ENCODE measurements at places on chromosomes 12 and 14.
A peak's percentile ranks its signal among the peaks of the same experiment; 100 is the strongest.

DNA sequence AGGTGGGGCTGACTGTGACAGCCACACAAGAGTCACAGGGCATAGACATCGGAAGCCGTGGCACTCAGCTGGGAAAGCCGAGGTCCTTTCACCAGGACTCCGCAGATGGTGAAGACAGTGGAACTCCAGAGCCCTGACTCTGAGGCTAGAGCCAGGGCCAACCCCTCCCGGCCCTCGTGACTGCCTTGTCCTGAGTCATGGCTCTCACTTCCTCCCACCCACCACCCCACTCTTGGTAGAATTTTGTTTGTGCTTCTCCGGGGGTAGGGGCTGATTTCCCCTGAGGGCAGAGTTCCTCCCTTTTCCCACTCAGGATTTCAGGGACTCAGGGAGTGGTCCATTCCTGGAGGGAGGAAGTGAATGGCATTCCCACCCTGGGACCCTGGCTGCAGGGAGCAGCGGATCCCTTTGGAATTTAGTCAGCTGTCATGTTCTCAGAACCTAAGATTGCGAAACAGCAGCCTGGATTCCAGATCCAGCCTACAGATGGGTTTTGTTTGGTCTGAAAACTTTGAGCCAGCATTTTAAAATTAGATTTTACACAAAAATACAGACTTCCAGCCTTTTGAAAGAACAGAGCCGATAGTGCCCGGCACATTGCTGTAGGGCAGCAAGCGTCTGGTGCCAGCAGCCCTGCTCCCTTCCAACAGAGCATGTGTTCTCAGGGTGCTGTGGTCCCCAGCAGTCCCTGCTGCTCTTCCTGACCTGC, 50.7 kb downstream of the TPCN1 start:
- DNase-seq: no peak

DNA sequence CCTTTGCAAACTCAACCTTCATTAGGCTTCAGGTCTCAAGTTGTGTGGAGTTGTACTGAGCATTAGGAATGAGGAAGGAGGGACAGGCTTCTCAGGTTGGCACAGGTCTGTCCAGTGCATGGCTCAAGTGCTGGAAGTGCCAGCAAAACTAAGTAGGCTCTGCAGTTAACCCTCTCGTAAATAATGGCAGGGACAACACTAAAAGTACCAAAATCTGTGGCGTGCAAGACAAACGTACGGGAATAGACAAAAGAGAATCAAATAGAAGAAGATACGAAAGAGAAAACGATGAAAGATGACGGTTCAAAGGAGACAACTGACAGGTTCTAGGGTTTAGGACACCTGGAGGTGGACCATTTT, 612 bp downstream of the TRAPPC6B start:
- no peak for DNase-seq

DNA sequence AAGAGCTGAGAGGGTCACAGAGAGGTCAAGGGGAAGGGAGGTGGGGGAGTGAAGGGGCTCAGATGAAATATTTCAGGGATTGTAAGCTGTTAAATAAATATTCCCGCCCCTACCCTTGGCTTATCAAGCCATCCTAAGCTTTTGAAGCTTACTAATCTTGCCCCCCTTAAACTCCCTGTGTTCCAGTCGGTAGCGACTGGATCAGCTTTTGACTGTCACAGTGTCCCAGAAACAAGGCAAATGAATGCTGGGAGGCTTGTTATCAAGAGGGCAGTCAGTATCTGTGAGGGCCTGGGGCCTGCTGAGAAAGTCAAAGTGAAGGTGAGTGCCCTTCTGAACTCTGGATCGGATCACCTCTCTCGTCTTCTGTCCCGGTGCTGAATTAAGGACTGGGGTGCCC, 128.1 kb downstream of the DACT1 start:
- no peak for DNase-seq

GRCh38 chr14:76644855-76645518, 116.3 kb upstream of the VASH1 start:
- DNase-seq: peak; percentile 61

- no peak for DNase-seq
Measured at GRCh38 chr12:40225337-40225983, 663 bp downstream of the LRRK2 start.

GRCh38 chr12:126591533-126591932, 1526.3 kb downstream of the AACS start:
- DNase-seq: no peak

DNA sequence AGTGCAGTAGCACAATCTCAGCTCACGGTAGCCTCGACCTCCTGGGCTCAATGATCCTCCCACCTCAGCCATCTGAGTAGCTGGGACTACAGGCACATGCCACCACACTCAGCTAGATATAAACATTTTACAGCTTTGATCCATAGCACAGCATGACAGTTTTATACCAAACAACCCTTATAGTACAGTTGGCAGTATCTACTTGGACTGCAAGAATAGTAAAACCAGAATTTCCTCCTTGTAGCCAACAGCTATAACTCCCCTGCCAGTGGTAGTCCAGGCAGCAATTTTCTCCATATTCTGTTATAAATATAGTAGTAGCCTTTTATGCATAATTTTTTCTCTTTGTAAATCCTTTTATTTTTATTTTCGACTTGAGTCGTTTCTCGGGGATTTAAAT, 317.0 kb downstream of the FUT8 start:
- DNase-seq: no peak

DNA sequence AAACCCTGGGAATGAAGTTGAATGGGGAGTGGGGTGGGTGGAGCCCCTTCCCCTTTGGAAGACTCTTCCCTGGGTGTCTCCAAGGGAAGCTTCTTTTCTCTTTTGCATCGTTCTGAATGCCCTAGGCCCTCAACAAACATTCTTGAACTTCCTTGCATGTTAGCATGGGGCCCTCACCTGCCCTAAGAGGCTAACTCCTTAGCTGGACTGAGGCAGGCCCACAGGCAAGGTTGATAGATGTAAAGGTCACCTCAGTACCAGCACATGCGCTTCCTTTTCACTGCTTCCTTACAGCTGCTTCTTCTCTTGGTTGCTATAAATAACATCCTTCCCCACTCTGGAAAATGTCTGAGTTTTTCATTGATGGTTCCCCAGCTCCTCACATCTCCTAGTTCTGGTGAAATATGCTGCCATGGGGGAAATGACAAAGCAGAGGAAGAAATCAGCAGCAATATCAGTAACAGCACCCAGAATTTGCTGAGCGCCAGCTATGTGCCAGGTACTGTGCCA, 160.6 kb upstream of the FRMD6 start:
- no peak for DNase-seq

DNA sequence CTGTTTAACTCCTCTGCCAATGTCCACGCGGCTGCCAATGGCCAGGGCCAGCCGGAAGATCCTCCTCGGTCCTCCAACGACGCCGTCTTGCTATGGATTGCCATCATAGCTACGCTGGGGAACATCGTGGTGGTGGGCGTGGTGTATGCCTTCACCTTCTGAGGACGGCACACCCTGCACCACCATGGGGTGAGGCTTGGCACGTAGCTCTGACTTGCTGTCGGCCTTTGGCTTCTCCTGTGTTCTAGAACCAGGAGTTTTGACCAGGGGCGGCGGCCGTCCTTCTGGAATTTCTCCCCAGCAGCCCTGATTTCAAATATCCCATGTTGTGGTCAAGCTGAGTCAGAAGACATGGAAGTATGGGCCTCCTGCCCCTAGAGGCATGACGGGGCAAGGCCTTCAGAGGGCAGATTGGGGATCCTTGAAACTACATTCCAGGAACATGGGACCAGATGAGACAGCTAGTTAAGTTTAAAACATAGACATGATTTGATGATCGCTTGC, 47.5 kb downstream of the C14orf132 start:
- no peak for DNase-seq

DNA sequence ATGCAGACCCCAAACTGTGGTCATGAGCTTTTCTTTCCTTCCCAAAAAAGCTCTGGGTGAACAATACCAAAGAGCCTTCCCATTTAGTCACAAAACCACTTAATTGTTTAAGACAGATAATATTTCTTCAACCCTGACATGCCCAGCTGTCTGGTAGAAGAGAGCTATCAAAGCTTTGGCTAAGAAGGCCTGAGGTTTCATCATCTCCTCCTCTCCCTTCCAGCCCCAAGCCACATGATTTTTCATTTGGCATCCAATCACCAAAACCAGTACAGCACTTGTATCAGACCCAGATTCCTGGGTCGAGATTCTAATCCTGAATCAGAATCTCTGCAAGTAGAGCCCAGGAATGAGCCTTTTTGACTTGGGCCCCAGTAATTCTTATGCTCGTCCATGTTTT, 199.6 kb upstream of the TMEM260 start:
- no peak for DNase-seq

- no peak for DNase-seq
Measured at GRCh38 chr12:119288576-119288975, 46.0 kb upstream of the CCDC60 start.

DNA sequence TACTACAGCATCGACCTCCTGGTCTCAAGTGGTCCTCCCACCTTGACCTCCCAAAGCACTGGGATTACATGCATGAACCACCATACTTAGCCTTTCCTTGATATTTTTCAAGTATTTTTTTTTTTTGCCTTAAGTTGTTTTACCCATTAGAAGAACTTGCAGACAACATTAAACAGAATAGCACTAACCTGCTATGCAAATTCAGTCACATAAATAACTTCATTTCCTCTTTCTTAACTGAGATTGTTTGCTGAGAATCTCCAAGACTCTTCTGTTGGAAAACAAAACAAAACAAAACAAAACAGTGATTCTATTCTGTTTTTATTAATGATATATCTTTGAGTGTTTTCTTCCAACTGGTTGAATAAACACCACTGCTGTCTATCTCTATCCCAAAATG, 115.9 kb upstream of the IFNG-AS1 start:
- DNase-seq: no peak

- no peak for DNase-seq
Measured at GRCh38 chr14:105856676-105857219, 330.4 kb downstream of the TMEM121 start.

- no peak for DNase-seq
Measured at GRCh38 chr12:114274131-114274530, 131.8 kb downstream of the TBX5 start.

DNA sequence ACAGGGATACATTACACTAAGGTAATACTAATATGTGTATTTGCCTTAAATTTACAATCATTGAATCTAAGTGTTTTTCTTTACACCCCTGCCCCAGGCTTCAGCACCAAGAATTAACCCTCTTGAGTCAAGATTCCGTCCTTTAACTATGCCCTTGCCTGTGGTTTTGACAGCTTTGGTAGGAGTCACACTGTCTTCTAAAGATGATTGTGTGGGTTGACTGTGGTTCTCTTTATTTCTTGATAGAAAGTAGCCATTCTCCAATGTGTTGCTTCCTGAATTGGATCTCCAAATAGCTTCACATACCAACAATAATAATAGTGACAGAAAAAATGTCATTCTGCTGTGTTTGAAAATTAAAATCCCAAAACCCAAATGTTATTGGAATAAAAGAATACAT, 3.6 kb downstream of the CLEC7A start:
- DNase-seq: no peak

- DNase-seq: peak; percentile 38
Measured at GRCh38 chr12:119115296-119115905, 63.3 kb upstream of the HSPB8 start.

GRCh38 chr12:65015850-65016249, 105.3 kb downstream of the WIF1 start:
- no peak for DNase-seq

DNA sequence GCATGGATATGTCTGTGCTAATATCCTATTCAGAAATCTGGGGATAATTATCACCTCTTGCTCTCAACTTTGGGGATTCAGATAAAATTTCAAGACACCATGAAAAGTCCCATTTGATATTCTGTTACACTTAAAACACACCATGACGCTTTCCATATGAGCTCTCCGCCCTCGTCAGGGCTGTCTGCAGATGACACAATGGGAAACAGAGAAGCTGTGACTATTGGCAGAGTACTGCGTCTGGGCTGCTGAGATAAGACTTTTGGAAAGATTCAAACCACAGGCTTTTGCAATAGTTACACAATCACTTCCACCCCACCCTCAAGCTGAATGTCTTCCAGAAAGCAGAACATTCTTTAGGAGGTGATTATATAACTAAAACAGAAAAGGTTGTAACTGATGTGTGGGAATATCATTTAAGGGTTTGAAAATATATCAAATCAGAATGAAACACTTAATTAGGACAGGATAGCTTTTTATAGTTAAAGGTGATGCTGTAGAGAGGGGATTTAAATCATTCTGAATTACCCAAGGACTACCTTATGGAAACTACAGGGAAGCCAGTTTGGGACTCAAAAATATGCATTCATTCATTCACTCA, 75.3 kb upstream of the TMPO start:
- no peak for DNase-seq

DNA sequence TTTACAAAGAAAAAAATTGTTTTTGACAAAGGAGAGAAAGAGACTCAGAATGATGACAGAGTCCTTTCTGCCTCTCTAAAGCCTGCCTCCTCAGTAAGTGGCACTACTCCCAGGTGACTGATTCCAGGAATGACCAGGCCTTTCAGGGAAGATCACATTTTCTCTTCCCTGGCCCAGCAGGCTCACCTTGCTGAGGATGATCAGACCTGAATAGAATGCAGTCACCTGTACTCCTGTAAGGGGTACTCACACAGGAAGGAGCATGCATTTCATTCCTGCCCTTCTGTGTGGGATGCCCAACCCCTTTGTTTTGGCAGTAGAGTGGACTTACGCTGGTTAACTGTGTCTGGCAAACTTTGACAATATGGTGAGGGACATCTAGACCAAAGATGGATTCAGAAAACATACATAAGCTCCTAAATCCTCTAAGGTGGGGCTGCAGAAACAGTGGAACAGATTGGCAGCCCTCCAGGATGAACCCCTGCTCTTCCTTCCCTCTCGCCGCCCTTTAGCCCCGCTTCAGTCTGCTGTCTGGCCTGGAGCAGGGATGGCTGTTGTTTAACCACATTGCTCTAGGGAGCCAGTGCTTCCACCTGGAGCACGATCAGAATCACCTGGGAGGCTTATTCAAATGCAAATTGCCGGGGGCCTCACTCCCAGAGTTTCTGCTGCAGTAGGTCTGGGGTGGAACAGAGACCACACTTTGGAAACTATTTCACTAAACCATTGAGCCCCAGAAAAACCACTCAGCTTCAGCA, 29.8 kb downstream of the ERG28 start:
- DNase-seq: peak; percentile 35

- DNase-seq: no peak
Measured at GRCh38 chr14:64953310-64953654, 10.7 kb upstream of the GPX2 start.

GRCh38 chr14:104939666-104940410, 15.2 kb downstream of the PLD4 start:
- no peak for DNase-seq

DNA sequence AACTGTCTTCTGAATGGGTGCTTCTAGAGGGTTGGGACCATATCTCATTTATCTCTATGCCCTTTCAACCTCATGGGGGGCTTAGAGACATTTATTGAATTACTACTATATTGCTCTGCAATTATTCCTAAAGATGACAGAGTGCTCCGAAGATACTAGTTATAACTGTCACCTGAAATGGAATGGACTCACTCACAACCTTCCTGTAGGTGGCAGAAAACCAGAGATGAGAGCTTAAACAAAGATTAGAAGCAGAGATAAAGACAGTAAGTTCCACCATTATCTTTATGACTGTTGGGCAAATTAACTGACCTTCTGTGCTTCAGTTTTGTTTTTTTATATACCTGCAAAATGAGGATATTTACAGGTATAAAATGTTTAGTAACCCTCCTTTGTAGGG, 31.5 kb upstream of the GTF2A1 start:
- DNase-seq: no peak

- no peak for DNase-seq
Measured at GRCh38 chr12:43060742-43061141, 471.2 kb upstream of the PRICKLE1 start.

- DNase-seq: no peak
Measured at GRCh38 chr12:18340186-18340585, 78.9 kb downstream of the PIK3C2G start.

All from NCI-H2107 (cell line).